Activated naive CD8-positive, alpha-beta T cell treated with anti-CD3 and anti-CD28 coated beads for 36 hours (primary cell): ENCODE measurements at places on chromosomes 7 and 10. TPM values are rescaled to one million over a fixed set of nuclear protein-coding genes. Genes with fewer than 3 reads are reported as not detected.
A peak's percentile ranks its signal among the peaks of the same experiment; 100 is the strongest.

EGR2 gene
- total RNA-seq, result 52.1 TPM

- H3K27ac ChIP-seq, result no peak overlapping the region
- H3K36me3 ChIP-seq, result no peaks in the 10 kb centered on the region
- H3K4me1 ChIP-seq, result no peaks in the 10 kb centered on the region
- DNase-seq, result no peak
These were observed 1.5 kb upstream of the CALML5 start for GRCh38 chr10:5500910-5501309.

GRCh38 chr10:34548466-34548865 is 266.6 kb downstream of the PARD3 start:
- H3K27me3 ChIP-seq, result no peaks in the 10 kb centered on the region
- no peak for DNase-seq

ALKBH4 gene
- 8.8 TPM for total RNA-seq

DNA sequence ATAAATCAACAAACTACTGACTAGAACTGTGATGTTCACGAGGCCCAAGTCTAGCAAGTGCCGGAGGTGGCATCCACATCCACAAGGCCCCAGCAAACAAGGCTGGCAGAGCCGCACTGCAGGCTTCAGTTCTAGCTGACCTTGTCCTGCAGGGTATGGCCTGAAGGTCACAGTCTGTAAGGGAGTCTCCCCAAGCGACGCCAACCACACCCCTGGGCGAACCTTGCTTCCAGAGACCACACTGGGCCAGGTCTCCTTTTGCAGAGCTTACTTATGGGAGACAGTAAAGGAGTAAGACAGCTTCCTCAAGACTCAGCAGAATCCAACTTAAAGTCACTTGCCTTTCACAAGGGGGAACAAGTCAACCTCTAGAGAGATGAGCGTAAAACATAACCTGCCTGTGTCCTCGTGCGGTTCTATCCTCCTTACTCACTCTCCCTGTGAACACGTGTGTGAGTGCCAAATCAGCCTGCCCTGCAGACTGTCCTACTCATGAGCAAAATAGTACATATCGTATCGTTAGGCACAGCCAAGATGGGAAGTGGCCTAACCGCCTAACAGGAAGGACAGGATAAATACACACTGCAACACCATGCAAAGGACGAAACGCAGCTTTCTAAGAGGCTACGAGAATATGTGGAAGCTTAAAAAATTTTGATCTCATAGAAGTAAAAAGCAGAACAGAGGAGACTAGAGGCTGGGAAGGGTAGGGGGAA is 22.7 kb downstream of the FAM53B start:
- H3K27me3 ChIP-seq, result no peaks in the 10 kb centered on the region
- peak overlapping the region; percentile 51 for H3K27ac ChIP-seq
- H3K4me1 ChIP-seq, result peaks cover 79% of the 10 kb centered on the region
- H3K4me3 ChIP-seq, result peak overlapping the region; percentile 5
- H3K36me3 ChIP-seq, result peaks cover 23% of the 10 kb centered on the region

RAB19 gene
- 7.6 TPM for total RNA-seq

GRCh38 chr7:114590298-114590697 is 175.7 kb downstream of the FOXP2 start:
- H3K36me3 ChIP-seq, result no peaks in the 10 kb centered on the region
- no peak overlapping the region for H3K27ac ChIP-seq
- no peak overlapping the region for H3K4me3 ChIP-seq
- H3K4me1 ChIP-seq, result no peaks in the 10 kb centered on the region
- no peak for DNase-seq

DNA sequence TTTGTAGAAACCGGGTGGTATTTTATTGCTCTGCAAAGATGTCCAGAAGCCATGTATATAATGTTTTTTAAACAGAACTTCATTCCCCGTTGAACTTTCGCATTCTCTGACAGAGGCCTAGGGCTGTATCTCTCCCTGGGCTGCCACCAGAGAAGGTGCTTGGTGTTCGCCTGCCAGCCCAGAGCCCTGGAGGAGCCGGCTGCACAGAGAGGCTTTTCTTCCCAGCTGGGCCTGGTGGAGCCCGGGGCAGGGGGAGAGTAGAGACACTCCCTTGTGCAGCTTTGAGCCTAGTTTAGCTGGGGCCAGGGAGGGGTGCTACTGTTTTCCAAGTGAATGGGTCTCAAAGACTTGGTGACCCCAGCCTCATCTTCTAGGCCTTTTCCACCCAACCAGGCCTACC is 13.6 kb upstream of the TRIM8 start:
- H3K36me3 ChIP-seq, result no peaks in the 10 kb centered on the region
- H3K4me1 ChIP-seq, result peaks cover 37% of the 10 kb centered on the region

TTYH3 gene
- total RNA-seq, result 26.8 TPM

GRCh38 chr10:63553473-63553872 is 32.3 kb downstream of the REEP3 start:
- H3K27me3 ChIP-seq, result no peaks in the 10 kb centered on the region
- DNase-seq, result no peak
- H3K36me3 ChIP-seq, result peaks cover 12% of the 10 kb centered on the region
- no peak overlapping the region for H3K27ac ChIP-seq

SFRP5 gene
- 0.22 TPM for total RNA-seq

DNA sequence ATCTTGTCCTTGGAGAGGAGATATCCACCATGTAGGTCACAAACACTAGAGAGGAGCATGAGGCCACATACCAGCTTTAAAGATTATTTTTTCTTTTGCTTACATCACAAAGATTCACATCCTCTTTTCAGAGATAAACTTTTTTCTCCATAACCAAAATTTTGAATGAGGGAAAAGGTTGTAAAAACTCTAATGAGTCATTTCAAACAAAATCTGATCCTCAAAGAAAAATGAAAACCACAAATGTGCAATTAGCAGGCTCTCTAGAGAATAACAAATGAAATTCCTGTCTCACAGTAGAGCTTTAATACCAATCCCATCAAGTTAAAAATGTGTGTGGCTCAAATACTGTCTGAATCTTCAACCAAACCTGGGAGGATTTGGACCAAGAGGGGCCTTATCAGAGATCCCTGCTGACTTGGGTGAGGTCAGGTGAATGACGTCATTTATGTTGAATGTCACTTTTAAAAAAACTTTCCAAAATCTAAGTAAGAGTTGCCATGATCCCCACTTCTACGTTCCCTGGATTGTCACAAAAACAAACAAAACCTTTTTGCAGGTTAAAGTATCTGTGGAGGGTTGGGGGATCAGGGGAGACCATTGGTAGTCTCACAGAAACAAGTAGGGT is 261.5 kb upstream of the NPSR1 start:
- no peaks in the 10 kb centered on the region for H3K27me3 ChIP-seq
- H3K27ac ChIP-seq, result no peak overlapping the region
- DNase-seq, result no peak
- H3K4me1 ChIP-seq, result no peaks in the 10 kb centered on the region

VIPR2 gene
- not detected for total RNA-seq

GRCh38 chr10:79904671-79905321 is 44.1 kb downstream of the SFTPD start:
- H3K36me3 ChIP-seq, result no peaks in the 10 kb centered on the region
- peak overlapping the region; percentile 63 for H3K27ac ChIP-seq
- peaks cover 60% of the 10 kb centered on the region for H3K27me3 ChIP-seq

SPDYE11 gene
- not detected for total RNA-seq
